ENCODE measurements at places on chromosomes 4 and X. TPM values are rescaled to one million over a fixed set of nuclear protein-coding genes. Genes with fewer than 3 reads are reported as not detected.
A peak's percentile ranks its signal among the peaks of the same experiment; 100 is the strongest.

Gene RHOH
- 7.4 TPM for total RNA-seq

Gene ABCG2
- total RNA-seq: 2.1 TPM

Gene GAGE13
- total RNA-seq: not detected

Gene MORC4
- total RNA-seq: 3.0 TPM

Gene UGT8
- total RNA-seq: 30.7 TPM

Gene CHIC1
- total RNA-seq: 11.4 TPM

Gene MAGEA11
- not detected for total RNA-seq

DNA sequence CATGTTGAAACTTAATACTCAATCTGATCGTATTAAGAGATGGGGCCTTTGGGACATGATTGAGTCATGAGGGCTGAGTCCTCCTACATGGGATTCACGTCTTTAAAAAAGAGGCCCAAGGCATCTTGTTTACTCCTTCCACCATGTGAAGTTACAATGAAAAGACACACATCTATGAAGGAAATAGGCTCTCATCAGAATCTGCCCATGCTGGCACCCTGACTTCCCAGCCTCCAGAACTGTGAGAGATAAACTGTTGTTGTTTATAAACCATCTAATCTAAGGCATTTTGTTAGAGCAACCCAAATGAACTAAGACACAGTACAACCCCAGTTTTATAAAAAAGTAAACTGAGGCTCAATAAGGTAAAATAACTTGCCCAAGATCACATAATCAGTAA, 32.3 kb downstream of the PPP3CA start:
- H3K4me1 ChIP-seq: peaks cover 8% of the 10 kb centered on the region
- H3K27ac ChIP-seq: no peak overlapping the region
- DNase-seq: no peak
- no peak overlapping the region for H3K4me3 ChIP-seq

GRCh38 chr4:75723163-75724065, 963 bp upstream of the USO1 start:
- H3K27me3 ChIP-seq: no peaks in the 10 kb centered on the region
- no peak for DNase-seq
- H3K4me1 ChIP-seq: peaks cover 43% of the 10 kb centered on the region
- H3K36me3 ChIP-seq: peaks cover 11% of the 10 kb centered on the region
- H3K4me3 ChIP-seq: peak overlapping the region; percentile 99

- no peaks in the 10 kb centered on the region for H3K36me3 ChIP-seq
- H3K27ac ChIP-seq: no peak overlapping the region
- peaks cover 13% of the 10 kb centered on the region for H3K4me1 ChIP-seq
- H3K27me3 ChIP-seq: no peaks in the 10 kb centered on the region
- H3K4me3 ChIP-seq: no peak overlapping the region
Measured at GRCh38 chrX:85906399-85906798, 141.0 kb downstream of the CHM start.

DNA sequence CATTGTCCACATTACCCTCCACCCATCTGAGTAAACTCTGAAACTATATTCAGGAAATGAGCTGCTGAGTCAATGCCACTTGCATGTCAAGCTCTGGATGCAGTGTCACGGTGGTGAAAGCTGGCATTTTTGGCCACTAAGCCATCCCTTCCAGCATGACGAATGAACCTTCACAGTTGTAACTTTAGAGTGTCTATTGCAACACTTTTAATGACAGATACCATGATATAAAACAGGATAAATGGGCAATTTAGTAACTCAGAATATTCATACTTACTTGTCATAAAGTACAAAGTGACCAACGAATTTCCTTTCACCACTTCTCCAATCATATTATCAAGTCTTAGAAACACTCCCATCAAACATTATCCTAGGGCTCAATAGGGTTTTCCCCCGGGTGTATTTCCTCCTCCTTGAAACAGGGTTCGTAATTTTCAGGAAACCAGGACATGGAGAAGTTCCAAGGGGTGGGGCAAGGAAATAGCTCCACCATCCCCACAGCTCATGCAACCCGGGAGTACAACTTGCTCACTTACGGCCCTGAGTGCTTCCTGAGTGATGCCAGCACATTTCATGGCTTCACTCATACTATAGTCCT, 73.1 kb downstream of the MTHFD2L start:
- H3K4me1 ChIP-seq: no peaks in the 10 kb centered on the region
- H3K4me3 ChIP-seq: no peak overlapping the region
- no peak for DNase-seq

DNA sequence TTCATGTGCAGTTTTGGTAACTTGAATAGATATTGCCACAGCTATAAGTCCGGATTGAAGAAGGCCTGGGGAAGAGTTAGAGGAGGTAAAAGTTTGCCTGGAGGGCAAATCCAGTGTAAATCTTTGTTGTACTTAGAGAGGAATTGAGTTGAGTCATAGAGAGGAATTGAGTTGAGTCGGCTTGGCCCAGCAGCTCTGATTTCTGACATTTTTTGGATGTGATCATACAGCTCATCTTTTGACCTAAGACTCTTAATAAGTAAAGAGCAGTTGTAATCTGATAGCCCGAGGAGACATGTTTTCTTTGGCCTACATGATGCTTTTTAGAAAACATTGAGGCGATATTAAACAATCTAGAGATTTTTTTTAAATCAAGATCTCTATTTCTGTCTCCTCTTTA, 3.9 kb downstream of the KIT start:
- H3K36me3 ChIP-seq: no peaks in the 10 kb centered on the region
- no peak overlapping the region for H3K27ac ChIP-seq
- no peak for DNase-seq
- peaks cover 37% of the 10 kb centered on the region for H3K27me3 ChIP-seq
- no peak overlapping the region for H3K4me3 ChIP-seq

DNA sequence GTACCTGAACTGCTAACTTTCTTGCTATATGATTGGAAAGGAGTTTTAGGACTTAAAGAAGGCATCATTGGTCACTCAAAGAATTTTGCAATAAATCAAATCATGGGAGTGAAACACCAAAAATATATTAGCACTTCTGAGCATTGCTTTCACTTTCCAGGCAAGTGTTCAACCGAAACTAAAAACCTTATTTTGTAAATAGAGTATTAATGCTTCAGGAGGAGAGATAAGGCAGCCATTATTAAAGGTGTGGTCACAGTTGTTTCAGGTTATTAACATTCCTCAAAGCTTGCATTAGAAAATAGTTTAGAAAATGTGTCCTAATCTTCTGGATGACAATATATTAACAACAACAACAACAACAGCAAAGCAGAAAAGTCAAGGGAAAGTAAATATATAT, 92.3 kb upstream of the TLL1 start:
- no peak overlapping the region for H3K4me3 ChIP-seq
- no peak for DNase-seq
- H3K27ac ChIP-seq: no peak overlapping the region
- H3K27me3 ChIP-seq: no peaks in the 10 kb centered on the region

- H3K36me3 ChIP-seq: peaks cover 52% of the 10 kb centered on the region
- no peak for DNase-seq
- H3K4me3 ChIP-seq: no peak overlapping the region
- no peaks in the 10 kb centered on the region for H3K27me3 ChIP-seq
- H3K4me1 ChIP-seq: peaks cover 84% of the 10 kb centered on the region
- H3K27ac ChIP-seq: no peak overlapping the region
Measured at GRCh38 chr4:10106421-10107039, 10.1 kb downstream of the WDR1 start.

DNA sequence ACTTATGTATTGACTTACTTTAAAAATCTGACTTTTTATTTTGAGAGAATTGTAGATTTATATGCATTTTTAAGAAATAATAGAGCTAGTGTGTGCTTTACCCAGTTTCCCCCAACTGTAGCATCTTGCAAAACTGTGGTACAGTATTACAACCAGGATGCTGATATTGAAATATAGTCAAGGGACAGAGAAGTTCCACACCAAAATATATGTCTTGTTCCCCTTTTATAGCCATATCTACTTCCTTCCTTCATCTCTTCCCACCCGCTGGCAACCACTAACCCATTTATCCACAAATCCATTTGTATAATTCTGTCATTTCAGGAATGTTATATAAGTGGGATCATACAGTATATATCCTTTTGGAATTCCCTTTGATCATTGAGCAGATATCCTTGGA, 16.8 kb downstream of the KDM6A start:
- H3K4me1 ChIP-seq: peaks cover 21% of the 10 kb centered on the region
- H3K27ac ChIP-seq: peak overlapping the region; percentile 79
- H3K27me3 ChIP-seq: no peaks in the 10 kb centered on the region
- no peak for DNase-seq
- no peak overlapping the region for H3K4me3 ChIP-seq

- H3K36me3 ChIP-seq: no peaks in the 10 kb centered on the region
- DNase-seq: no peak
- H3K27ac ChIP-seq: no peak overlapping the region
- no peaks in the 10 kb centered on the region for H3K27me3 ChIP-seq
- H3K4me1 ChIP-seq: no peaks in the 10 kb centered on the region
Measured at GRCh38 chr4:138522366-138522765, 280.2 kb upstream of the SLC7A11 start.

DNA sequence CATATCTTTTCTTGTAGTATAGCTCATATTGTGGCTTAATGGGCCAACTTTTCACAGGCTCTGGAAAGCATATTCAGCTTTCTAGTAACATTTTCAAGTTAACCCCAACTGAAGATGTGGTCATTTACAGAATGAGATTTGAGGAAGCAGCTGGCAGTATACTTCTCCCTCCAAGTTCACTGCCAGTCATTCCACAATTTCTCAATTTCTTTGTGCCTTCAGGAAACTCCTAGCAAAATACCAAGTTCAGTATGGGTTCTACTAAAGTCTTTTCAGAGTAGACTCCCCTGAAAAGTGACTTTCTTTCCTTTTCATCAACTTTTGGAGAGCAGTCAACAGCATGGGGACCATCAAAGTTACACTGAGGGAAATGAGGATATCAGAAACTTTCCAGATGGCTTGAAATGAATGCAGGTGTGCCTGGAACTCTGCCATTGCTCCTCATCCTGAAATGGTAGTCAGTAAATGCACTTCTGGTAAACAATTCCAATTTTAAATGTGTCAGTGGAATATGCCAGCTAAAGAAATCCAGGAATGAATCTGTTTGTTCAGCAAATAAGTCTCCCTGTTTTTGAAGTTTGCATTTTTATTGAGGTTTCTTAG, 81.5 kb upstream of the TEX13D start:
- no peak for DNase-seq
- no peak overlapping the region for H3K4me3 ChIP-seq
- no peak overlapping the region for H3K27ac ChIP-seq
- H3K36me3 ChIP-seq: peaks cover 4% of the 10 kb centered on the region

DNA sequence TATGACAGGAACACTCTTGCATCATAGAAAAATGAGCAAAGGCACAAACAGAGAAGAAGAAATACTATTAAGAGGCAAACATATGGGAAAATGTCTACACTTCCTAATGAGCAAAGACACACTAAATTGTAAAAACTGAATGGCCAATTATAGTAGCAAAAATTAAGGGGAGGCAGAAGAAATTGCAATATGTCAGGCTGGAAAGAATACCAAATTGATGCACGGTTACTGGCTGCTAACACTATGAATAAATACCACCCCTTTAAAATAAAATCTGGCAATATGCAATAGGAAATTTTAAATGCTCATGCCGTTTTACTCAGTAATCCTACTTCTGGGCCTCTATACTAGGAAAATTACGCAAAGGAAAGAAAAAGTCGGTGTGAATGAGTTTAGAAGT, 16.0 kb upstream of the PIN4 start:
- H3K36me3 ChIP-seq: no peaks in the 10 kb centered on the region
- no peaks in the 10 kb centered on the region for H3K4me1 ChIP-seq
- no peak overlapping the region for H3K27ac ChIP-seq
- no peak overlapping the region for H3K4me3 ChIP-seq
- DNase-seq: no peak
- peaks cover 13% of the 10 kb centered on the region for H3K27me3 ChIP-seq

DNA sequence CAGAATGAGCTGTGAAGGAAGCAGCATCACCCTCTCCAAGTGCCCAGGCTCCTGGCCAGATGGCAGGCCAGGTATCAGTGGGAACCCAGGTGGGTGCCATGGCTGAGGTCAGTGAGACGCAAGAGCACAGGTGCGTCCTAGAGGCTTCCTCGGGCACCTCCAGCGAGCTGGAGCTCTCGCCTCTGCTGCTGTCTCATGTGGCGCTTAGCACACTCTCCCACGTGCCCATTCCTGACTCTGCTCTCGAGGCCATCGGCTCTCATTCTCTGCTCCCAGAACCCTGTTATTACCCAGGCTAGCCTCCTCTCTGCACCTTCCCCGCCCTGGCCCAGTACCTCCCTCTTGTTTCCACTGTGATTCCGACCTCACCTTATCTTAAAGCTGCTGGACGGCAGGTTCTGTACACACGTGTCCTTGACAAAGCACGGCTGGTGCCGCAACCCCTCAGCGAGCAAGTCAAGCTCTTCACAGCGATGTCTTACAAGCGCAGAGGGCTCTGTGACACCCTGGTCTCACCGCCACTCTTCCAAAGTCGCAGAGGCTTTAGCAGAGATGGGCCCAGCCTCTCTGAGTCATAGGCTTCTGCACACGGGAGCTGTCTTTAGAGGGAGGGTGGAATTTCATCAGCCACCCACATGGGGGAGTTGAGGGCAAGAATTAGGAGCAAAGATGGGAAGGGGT, 15.4 kb upstream of the MSANTD1 start:
- H3K36me3 ChIP-seq: peaks cover 69% of the 10 kb centered on the region
- H3K4me3 ChIP-seq: no peak overlapping the region
